ENCODE measurements at places on chromosomes 12 and 14.

DNA sequence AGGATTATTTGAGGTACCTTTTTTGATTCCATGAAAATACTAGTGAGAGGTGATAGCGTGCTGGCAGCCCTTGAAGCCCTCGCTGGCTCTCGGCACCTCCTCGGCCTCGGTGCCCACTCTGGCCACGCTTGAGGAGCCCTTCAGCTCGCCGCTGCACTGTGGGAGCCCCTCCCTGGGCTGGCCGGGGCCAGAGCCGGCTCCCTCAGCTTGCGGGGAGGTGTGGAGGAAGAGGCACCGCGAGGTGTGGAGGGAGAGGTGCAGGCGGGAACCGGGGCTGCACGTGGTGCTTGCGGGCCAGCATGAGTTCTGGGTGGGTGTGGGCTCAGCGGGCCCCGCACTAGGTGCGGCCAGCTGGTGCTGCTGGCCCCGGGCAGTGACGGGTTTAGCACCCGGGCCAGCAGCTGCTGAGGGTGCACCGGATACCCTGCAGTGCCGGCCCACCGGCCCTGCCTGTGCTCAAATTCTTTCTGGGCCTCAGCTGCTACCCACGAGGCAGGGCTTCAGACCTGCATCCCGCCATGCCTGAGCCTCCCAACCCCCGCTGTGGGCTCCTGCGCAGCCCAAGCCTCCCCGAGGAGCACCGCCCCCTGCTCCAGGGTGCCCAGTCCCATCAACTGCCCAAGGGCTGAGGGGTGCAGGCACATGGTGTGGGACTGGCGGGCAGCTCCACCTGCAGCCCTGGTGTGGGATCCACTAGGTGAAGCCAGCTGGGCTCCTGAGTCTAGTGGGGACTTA is 7.4 kb downstream of the MOK start:
- DNase-seq = no peak

DNA sequence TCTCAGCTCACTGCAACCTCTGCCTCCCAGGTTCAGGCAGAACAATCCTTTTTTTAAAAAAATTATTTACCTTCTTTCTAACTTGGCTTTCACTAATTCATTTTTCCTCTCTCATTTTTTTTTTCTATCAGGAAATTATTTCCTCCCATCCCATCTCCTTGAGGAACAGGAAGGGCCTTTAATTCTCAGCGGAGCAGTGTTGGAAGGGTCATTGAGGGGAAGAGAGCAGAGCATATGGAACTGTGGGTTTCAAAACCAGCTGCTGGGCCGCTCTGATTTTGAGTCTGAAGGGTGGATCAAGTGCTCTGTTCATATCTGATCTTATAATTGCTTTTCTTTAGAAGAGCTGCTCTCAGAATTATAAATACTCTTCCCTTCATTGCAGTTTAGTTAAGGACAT is 29.0 kb downstream of the NUBPL start:
- DNase-seq = no peak

DNA sequence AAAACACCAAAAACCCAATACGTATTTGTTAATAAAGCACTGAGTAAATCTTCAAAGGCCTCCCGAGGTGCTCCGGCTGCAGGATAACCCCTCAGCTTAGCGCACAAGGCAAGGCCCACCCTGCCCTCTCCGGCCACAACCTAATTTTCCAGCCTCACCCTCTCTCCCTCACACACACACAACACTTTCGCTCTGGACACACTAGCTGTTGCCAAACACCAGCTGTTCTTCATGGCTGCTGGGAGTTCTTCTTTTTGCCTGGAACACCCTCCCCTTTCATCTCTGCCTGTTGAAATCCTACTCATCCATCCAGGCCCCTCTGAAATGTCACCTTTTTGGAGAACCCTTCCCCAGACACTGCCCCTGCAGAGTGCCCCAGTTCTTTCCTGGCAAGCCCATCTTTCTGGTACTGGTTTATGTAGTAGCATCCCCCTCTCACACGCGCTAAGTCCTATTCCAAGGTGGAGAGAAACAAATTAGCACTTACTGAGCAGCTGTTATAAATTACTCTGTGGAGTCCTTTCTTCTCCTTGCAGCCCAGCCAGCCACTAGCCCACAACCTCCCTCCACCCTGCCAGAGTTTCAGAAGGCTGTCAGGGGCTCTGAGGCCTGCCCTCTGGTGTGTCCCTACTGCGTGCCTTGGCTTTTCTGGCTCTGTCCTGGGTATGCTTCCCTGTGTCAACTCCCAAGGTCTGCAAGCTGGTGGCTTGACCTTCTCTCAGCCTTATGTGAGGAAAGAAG is 805 bp upstream of the CRACR2A start:
- DNase-seq = peak; percentile 24

- DNase-seq = no peak
Measured at GRCh38 chr12:103751171-103751570, 89.9 kb downstream of the NT5DC3 start.

GRCh38 chr12:108811411-108812180 is 45.8 kb downstream of the SSH1 start:
- no peak for DNase-seq

DNA sequence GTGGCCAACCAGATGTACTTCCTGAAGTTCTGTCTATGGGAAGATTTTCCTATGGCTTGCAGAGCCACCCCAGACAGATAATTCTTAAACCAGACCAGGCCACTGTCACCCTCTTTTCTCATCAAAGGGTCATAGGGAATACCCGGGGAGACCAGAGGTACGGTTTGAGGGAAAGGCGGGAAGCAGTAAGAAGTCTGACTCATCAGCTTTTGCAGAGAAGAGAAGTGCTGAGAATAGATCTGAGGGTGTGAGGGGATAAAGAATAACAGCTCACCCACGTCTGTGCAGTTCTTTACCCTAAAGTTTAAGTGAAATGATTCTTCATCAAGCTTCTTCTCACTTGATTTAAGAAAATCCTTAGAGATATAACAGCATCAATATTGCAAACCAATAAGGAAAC is 21.3 kb upstream of the POC1B start:
- DNase-seq = no peak

DNA sequence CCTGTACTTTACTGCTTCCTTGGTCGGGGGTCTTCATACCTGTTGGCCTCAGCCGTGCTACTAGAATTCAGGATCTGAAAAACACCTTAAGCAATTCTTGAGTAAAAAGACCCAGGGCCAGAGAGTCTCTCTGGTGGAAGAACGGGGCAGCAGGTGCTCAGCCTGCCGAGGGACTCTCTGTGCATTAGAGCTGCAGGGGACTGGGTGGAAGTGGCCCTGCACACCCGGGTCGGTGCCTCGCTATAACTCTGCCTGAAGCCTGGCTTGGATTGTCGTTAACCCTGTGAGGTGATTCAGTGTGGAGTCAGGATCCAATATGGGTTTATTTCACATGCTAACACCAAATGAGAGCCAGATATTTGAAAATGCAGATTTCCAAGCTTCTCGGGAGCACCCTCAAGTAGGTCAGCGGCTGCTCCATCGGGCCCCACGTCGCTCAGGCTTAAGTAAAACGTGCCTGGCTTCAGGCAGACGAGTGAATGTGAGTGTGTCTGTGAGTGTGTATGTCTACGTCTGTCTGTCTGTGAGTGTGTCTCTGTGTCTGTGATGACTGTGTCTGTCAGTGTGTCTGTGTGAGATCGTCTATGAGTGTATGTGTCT is 35.1 kb upstream of the C14orf180 start:
- no peak for DNase-seq

- no peak for DNase-seq
Measured at GRCh38 chr12:7917392-7918267, 18.4 kb downstream of the SLC2A3 start.

DNA sequence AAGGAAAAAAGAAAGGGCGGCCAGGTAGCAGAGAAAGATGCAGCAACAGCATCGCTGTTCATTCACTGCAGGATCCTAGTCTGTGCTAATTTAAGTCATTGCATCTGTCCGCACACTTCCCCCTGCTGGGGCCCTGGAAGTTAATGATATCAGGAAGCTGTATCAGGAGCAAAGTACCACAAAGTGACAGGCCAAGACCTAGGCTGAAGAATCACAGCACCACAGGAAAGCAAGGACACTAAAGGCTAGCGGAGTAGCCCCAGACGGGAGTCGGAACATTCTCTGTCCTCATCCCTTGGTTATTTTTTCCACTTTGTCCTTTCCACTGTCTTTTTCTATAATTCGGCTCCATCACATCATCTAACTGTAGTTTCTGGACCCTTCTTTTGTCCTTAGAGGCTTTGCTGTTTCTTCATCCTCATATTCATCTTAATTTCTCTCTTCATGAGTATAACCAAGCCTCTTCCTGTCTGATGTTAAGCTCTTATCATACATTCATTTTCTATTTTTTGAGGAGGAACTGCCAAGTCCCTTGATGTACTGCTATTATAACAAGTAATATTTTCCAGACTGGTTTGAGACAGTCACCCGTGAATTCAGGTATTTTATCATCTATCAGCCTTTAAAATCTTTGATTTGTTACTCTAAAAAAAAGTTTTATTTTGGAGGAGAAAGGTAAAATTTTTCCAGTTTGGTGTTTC is 28.3 kb downstream of the DUSP16 start:
- no peak for DNase-seq

GRCh38 chr12:90816353-90817089 is 138.5 kb downstream of the CCER1 start:
- peak; percentile 41 for DNase-seq

- no peak for DNase-seq
Measured at GRCh38 chr12:24705741-24706358, 243.1 kb downstream of the BCAT1 start.

- DNase-seq = peak; percentile 77
Measured at GRCh38 chr14:22519877-22520685, 68.9 kb downstream of the DAD1 start.

DNA sequence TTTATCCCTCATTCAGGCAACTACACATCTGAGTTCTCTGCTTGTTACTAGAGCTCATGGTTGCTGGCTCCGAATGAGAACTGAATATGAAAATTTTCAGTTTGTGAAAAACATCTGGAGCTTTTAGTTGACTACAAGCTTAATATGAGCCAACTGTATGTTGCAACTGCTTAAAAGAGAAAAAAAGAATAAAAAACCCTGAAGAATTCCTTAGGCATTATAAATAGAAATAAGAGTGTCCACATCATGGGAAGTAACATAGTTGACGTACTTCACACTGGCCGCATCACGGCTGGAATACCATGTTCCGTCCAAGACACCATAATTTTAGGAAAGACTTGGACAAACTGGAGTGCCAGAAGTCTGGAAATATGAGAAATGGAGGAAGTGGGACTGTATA is 57.9 kb downstream of the PDE3A start:
- no peak for DNase-seq

DNA sequence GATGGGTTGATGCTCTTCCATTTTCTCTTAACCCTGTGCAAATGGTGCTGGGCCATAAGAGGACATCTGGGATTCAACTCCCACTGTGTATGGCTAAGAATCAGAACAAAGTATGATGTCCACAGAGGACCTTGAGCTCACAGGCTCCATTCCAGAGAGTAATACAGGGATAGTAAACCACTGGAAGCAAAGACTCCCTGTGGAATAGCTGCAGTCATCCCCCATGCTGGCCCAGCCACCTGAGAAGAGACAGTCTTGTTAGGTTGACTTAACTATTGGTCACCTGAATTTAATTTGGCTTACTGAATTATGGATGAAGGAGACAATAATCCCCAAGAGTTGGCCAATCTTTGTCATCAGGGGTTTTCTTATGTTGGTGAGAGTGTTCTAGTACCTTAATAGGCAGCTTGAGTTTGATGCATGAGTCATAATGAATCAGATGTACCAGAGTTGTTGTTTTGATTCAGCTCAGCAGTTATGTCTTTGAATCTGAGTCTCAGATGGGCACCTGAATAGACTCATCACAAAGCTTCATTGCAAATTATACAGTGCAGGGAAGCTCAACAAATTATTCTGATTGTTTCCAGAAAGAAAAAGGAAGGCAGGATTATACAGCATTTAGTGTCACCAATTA is 122.7 kb downstream of the SSPN start:
- peak; percentile 89 for DNase-seq

GRCh38 chr12:94638521-94638920 is 11.8 kb downstream of the TMCC3 start:
- no peak for DNase-seq

- no peak for DNase-seq
Measured at GRCh38 chr12:58901664-58902063, 18.6 kb downstream of the LRIG3 start.

GRCh38 chr12:88982694-88983093 is 369.6 kb downstream of the DUSP6 start:
- no peak for DNase-seq

DNA sequence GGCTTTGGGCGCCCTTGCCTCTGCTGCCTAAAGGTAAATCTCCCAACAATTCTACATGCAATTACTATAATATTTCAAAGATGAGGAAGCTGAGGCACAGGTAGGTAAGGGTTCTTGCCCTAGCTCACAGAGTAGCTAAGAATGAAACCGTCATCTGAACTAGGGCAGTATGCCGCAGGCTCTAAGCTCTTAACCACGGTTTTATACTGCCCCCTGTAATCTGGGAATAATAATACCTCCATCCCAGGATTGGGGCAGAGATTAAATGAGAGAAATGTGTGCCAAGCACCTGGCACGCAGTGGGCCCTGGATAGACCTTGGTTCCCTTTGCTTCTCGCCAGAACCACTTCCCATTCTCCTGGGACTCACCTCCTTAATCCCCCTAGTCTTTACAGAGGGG is 1.5 kb upstream of the HRK start:
- peak; percentile 33 for DNase-seq

DNA sequence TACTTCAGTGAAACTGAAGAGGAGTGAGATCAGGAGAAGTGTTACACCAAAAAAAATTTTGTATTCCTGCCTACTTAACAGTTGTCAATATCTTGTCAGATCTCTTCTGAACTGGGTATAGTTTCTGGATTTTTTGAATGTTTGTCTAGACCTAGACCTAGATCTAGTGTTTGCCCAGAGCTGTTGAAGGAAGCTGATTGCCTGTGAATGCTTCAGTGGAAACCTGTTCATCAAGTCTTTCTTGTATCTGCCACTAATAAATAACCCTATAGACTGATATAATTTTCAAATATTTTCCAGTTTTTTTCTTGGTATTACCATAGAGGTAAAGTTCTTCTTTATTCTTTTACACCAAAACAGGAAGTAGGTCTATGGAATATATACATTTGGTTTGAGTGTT is 781.5 kb upstream of the FBXO33 start:
- no peak for DNase-seq

DNA sequence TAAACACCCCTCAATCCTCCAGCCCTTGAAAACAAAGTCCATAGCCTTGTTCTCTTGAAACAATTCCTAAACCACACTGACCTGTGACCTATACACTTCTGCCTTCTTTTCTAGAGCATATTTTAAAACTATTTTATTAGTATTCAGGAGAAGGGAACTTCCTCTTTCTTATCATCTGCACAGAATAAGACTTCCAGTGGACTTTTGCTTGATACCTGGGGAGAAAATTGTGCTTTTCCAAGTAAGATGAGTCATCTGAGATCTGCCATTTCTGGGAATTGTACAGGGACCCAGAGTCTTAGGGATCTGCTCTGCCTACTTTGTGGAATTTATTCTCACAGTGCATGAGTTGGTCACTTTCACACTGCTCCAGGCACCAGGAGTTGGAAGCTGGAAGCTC is 10.5 kb upstream of the WNT5B start:
- DNase-seq = no peak

- no peak for DNase-seq
Measured at GRCh38 chr14:50021261-50022031, 94.9 kb downstream of the VCPKMT start.

- DNase-seq = peak; percentile 94
Measured at GRCh38 chr12:57087010-57087690, 1.8 kb upstream of the NAB2 start.

All from HCEC 1CT (cell line).